ENCODE measurements at places on chromosomes 6 and 20.

GRCh38 chr20:41135187-41135887 lies 2.0 kb upstream of the PLCG1 start:
- DNase-seq: no peak

DNA sequence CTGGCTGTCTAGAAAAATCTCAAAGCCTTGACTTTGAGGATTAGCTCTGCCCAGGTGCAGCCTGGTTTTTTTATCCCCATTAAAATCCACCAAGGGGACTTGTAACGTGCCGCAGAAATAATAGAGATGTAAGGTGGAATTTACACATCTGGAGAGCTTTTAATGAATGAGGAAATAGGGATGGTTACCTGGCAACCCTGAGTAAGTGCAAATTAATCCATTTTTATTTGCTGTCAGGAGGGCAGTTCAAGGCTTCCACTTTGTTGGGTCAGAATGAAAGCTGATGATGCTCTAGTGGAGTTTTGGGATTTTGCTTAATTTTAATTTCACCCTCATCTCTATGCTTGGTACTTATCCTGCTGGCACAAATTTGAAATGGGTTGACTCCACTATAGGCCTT lies 163.4 kb upstream of the CEP162 start:
- no peak for DNase-seq

- no peak for DNase-seq
These were observed 22.6 kb downstream of the PIGU start for GRCh38 chr20:34654207-34654744.

DNA sequence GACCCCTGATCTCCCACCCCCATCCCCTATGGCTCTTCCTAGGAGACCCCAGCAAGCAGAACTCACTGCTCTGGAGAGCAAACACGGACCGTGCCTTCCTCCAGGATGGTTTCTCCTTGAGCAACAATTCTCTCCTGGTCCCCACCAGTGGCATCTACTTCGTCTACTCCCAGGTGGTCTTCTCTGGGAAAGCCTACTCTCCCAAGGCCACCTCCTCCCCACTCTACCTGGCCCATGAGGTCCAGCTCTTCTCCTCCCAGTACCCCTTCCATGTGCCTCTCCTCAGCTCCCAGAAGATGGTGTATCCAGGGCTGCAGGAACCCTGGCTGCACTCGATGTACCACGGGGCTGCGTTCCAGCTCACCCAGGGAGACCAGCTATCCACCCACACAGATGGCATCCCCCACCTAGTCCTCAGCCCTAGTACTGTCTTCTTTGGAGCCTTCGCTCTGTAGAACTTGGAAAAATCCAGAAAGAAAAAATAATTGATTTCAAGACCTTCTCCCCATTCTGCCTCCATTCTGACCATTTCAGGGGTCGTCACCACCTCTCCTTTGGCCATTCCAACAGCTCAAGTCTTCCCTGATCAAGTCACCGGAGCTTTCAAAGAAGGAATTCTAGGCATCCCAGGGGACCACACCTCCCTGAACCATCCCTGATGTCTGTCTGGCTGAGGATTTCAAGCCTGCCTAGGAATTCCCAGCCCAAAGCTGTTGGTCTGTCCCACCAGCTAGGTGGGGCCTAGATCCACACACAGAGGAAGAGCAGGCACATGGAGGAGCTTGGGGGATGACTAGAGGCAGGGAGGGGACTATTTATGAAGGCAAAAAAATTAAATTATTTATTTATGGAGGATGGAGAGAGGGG lies 1.4 kb downstream of the LTA start:
- DNase-seq: no peak

DNA sequence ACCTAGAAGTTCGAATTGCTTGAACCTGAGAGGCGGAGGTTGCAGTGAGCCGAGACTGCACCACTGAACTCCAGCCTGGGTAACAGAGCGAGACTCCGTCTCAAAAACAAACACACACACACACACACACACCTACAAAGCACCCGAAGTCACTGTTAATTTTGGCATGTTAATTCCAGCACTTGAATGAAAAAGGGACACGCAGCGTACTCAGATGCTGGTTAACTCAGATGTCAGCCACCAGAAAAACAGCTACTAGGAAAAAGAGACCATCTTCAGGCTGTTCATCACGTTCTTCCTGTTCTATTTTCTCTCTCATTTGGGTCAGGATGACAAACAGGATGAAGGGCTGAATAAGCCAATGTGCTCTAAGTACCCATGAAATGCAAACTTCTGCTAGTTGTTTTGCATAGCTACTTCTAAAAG lies 46.9 kb downstream of the BLOC1S5 start:
- no peak for DNase-seq

GRCh38 chr20:15364781-15365180 lies 1027.4 kb upstream of the FLRT3 start:
- DNase-seq: no peak

- DNase-seq: no peak
These were observed 158.1 kb upstream of the AKAP12 start for GRCh38 chr6:151081656-151082055.

- DNase-seq: no peak
These were observed 316.1 kb upstream of the PRDM1 start for GRCh38 chr6:105769987-105770386.

DNA sequence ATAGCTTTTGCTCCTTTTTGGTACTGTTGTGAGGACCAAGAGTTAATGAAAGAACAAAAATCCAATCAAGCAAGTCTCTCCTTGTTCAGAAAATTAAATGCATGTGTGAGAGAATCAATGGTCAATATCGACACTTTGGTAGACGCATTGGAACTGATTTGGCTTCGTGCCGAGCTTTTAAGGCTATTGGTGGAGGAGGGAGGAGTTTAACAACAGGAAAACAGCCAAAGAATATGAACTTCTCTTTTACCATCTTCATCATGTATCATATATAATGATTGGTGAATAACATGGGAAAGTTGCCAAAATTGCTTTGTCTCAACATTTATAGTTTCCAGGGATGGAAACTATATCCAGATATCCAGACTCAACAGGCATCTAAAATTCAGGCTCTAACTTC lies 266.5 kb upstream of the CITED2 start:
- no peak for DNase-seq

- no peak for DNase-seq
These were observed 312.4 kb downstream of the GRIK2 start for GRCh38 chr6:101705866-101706265.

- DNase-seq: no peak
These were observed 10.7 kb downstream of the PSMG4 start for GRCh38 chr6:3269281-3269975.

- DNase-seq: no peak
These were observed at the start of gene AKAP12 for GRCh38 chr6:151239603-151240035. TSS of gene AKAP12 (plus strand) at chr6:151239967. CDS start at chr6:151240563, 596 bp downstream.

All from non-pigmented ciliary epithelial cell (primary cell).